AG08395 (cell line): ENCODE measurements at places on chromosomes 2 and 18.

- DNase-seq, result no peak
Measured at GRCh38 chr2:164613321-164613982, 7.8 kb downstream of the GRB14 start.

GRCh38 chr2:34261701-34262100, 662.6 kb upstream of the FAM98A start:
- DNase-seq, result no peak

DNA sequence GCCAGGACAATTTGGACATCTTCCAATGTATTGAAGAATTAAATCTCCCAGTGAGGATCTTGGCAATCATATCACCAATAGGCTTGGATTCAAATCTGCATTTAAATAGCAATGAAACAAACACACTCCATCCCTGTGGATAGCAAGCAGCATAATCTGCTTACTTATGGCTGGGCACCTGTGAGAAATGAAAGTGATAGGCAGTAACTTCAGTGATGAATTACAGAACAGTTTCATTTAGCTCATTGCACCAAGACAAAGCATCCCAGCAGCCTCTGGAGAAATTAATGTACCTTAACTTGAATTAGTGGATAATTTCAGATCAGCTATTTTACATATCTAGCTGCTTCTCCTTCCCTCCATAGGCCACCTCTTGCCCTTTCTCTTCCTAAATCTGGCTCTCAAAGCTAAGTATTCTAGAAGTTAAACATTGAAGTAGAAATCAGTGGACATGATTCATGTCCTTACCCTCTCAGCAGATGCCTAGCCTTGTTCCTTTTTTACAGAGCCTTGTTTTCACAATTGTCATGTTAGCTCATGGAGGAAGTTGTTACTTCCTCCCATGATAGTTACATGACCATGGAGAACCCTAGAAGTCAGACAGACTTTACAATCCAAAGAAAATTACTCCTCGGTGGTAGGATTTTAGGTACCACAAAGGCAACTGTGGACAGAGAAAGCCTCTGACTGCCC, 88.5 kb upstream of the TACR1 start:
- no peak for DNase-seq

GRCh38 chr2:203143391-203143790, 95.4 kb upstream of the CYP20A1 start:
- no peak for DNase-seq
